ENCODE measurements at places on chromosomes 2 and 18.

GRCh38 chr2:232781765-232782164 is 5.4 kb upstream of the KCNJ13 start:
- no peak for DNase-seq

GRCh38 chr18:56235481-56236013 is 402.8 kb downstream of the TXNL1 start:
- no peak for DNase-seq

DNA sequence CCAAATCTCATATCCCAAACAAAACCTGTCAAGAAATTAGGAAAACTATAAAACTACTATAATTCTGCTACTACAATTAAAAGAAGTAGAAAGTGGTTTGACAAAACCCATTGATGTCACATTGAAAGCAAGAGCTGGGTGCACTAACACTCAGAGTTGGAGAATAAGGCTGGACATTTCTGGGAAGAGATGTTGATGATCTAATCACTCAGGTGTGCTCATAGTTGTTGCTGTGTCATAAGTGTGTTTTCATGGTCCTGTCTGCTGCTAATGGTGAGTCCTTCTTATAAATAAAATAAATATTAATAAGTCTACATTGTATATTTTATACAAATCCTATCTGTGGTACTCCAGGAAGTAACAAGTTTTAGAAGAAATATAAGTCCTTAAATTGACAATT is 168.2 kb upstream of the LRP1B start:
- DNase-seq: no peak

GRCh38 chr2:227623226-227623625 is 5.9 kb downstream of the SCYGR4 start:
- no peak for DNase-seq

DNA sequence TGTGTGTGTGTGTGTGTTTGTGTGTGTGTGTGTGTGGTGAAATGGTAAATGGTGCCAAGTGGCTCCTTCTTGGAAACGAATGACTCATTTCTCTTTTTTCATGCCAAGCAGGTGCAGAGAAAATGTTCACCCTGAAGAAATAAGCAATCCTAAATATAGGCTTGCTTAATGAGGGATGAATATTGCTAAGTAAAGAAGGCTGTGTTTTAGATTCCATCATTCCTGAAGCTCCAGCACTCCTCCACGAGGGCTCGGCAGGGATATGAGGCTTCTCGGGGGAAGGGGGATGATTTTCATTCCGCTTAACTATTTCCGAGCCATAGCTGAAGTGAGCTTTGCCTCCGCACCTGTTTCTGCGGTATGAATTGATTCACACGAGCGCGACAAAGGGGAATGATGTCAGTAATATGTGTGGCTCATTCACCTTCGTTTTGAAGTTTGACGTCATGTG is 72.9 kb downstream of the TSN start:
- no peak for DNase-seq

DNA sequence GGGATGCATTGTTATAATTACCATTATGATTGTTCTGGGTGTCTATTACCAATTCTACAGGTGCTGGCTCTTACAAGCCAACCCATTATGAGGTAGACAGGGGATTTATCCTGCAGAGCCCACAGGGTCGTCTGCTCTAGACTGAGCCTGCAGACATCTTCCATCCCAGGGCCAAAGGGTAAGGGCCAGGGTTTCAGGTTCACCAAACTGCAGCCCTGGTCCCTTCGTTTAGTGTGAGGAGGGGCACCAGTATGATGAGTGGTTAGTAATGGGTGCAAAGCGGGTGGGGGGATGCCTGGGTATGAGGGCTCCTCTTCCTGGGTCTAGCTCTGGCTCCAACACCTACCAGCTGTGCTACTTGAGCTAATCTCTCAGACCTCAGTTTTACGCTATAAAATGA is 1.2 kb upstream of the ARID5A start:
- peak; percentile 19 for DNase-seq

GRCh38 chr18:60100778-60101177 is 201.0 kb downstream of the PMAIP1 start:
- no peak for DNase-seq

DNA sequence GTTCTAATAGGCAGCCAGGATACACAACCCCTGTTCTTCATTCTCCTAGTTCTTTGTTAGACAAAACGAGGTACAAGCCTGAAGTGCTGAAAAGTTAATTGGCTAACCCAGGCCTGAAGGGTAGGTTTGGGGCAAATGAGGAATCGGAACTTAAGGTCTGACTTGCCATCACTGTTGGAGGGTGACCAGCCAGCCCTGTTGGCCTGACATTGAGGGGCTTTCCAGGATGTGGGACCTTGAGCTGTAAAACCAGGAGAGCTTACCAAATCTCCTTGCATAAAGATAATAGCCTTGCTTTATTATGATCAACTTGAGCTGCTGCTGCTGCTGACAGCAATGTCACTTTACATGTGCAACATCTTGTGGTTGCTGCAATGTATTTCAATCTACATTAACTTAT is 256.0 kb downstream of the VAPA start:
- no peak for DNase-seq

- no peak for DNase-seq
Observed at GRCh38 chr2:65383541-65384488, 48.6 kb downstream of the SPRED2 start.

GRCh38 chr2:8441371-8441770 is 240.5 kb upstream of the ID2 start:
- DNase-seq: no peak

DNA sequence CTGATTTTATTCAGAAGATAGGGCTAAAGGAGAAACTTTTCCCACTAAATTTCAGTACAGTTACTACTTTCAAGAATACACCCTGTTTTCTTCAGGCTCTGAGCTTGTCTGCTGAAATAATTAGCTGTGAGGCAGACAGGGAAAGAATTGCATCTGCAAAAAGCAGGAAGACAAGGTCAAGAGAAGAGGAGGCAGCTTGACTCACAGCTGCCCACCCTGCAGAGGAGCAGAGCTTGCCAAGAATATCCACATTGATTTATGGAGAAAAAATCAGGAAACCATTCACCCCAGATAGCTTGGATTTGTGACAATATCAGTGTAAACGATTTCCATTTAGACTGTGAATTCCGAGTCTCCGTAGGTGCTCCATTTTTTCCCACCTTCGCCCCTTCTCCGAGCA is 49.0 kb downstream of the ACTR2 start:
- no peak for DNase-seq

DNA sequence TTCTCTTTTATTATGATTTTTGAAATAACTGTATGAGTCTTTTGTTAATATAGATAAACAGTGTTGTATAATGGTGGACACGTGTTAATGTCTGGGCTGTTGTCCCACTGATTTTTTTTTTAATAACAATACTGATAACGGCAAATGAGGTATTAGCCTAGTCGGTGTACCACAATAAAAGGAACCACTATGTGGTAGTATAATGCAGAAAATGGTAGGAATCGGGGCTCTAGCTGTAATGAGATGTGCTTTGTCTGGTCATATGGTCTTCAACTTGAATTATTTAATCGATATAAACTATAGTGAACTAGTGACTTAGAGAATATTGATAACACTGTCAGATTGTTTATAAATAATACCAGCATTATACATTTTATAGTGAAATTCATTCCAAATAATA is 517.9 kb upstream of the SPHKAP start:
- DNase-seq: no peak

GRCh38 chr18:9716780-9717563 is 8.9 kb downstream of the RAB31 start:
- DNase-seq: no peak

DNA sequence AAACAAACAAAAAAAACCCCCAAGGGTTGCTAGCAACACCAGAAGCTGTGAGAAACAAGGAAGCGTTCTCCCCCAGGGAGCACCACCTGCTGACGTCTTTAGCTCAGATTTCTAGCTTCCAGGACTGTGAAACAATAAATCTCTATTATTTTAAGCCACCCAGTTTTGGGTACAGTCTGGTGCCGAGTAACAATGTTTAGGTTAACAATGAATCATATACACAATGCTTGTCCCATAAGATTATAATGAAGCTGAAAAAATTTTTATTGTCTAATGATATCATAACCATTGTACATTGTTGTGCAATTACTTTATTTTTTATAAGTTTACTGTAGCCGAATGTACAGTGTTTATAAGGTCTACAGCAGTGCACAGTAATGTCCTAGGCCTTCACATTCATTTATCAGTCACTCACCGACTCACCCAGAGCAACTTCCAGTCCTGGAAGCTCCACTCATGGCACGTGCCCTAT is 72.1 kb upstream of the CAB39 start:
- no peak for DNase-seq

DNA sequence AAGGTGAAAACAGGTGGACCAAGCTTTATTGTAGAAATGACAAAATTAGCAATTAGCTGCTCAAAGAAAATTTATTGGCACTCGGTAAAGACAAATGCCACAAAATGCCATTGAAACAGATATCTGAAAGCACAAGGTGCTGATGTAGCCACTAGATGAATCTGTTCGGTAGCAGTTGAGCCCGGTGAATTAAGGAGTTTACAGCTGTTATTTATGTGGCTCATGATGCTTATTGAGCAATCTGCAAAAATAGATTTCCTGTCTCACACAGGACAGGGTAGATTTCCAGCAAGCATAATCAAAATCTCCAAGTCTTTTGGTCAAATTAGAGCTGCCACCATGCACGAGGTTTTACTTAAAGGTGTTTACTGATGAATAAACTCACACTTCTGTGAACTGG is 182.2 kb downstream of the PPP1R1C start:
- DNase-seq: no peak

- peak; percentile 45 for DNase-seq
Observed at GRCh38 chr2:42859006-42859552, 66.7 kb upstream of the HAAO start.

DNA sequence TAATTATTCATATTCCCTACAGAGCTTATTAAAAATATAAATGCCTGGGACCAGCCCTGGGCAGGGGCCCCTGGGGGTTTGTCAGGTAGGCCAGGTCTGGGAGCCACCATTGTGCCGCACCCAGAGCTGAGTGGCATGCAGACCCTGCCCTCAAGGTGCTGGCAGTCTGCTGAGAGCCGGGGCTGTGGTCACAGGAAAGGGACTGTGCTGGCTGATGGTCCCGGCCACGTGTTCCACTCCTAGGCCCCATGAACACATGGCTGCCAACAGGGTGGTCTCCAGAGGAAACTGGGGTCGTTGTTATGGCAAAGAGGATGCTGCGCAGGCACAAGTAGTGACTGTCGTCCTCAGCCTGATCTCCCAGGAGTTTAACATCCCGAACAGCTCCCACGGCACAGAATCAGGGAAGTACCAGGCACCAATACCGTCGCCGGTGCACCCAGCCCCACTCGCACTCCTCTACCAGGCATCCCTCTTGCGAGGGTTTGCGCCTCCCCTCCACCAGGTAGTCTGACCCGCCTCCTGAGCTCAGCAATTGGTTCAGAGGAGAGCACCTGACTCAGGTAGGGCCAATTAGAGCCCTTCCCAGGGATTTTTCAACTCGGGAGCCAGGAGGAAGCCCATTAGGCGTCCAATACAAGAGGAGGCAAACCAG is 39.2 kb upstream of the BIN1 start:
- no peak for DNase-seq

GRCh38 chr2:140086964-140087363 is 1306.8 kb upstream of the NXPH2 start:
- DNase-seq: no peak

GRCh38 chr18:58350526-58350925 is 278.4 kb downstream of the ALPK2 start:
- DNase-seq: no peak

- DNase-seq: no peak
Observed at GRCh38 chr2:210169516-210170195, 1.6 kb downstream of the KANSL1L start.

- peak; percentile 70 for DNase-seq
Observed at GRCh38 chr18:61581578-61582201, 248.5 kb downstream of the CDH20 start.

- no peak for DNase-seq
Observed at GRCh38 chr18:9285604-9286003, 49.0 kb upstream of the TWSG1 start.

GRCh38 chr2:199259671-199260070 is 198.1 kb downstream of the SATB2 start:
- DNase-seq: no peak

DNA sequence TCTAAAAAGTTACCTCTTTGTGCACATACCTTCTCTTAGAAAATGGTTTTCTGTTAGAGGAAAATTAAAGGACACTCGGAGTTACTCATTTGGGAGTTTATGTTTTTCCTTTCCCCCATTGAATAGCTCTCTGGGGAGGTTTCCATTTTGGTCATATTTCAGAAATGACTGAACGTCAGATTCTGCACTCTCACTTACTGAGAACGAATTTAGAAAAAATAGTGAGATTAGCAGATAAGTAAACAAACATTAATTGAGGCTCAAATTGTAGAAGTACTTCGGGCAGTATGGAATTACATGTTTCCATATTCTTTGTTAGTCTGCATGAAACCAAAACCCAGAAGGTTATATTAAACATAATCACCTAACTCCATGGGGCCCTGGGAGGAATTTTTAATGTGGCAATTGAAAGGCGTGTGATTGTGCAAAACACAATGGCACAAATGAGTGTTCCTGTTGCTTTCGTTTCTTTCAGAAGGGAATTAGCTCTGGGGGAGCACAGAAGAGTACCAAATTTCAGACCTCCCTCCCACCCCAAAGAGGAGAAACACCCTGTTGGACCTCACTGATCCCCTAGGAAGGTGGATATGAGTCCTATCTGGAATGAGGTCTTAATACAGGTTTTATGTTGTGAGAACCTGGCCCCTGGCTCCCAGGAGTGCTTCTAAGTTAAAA is 212.3 kb downstream of the BCL2 start:
- no peak for DNase-seq

Measured in naive thymus-derived CD8-positive, alpha-beta T cell (primary cell).